ENCODE measurements at places on chromosomes 3 and 15.

DNA sequence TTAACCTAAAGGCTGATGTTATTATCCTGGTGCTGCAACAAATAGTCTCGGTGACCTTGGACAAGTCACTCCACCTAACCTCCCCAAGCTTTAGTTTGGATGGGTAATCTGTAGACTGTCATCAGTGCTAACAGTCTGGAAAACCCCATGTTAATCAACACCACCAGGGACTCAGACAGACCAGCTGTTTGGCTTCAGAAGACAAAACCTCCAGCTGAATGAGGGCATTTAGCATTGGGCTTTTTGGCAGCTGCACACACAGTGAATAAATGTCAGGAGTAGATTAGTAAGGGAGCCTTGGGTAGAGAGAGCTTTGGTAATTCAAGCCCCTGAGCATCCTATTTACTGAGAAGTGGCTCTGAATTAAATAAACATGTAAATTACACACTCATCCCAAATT is 24.9 kb upstream of the C3orf80 start:
- DNase-seq: no peak

DNA sequence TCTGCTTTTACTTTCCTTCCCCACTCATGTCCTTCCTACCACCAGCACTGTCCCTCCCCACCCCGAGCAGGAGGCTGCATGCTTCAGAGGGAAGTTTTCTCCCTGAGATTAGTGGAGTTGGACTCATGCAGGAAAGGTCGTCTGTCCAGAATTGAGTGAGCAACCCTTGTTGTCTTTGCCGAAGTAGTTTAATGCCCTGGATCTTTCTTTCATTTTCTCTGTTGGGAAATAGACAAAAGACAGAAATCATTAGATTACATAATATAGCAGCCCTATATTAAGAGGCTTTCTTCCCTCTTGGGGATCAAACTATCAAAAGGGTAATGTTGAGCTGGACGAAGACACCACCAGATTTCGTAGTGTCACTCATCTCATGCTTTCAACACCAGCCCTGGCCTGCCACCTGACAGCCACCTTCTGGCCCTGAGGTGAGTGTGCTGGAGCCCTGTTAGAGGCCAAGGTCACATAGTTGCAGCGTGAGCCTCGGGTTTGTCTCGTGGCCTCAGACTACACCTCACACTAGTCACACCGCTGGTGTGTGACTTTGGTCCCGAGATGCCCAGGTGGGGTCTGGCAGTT is 231.0 kb downstream of the ITPR1 start:
- DNase-seq: no peak

DNA sequence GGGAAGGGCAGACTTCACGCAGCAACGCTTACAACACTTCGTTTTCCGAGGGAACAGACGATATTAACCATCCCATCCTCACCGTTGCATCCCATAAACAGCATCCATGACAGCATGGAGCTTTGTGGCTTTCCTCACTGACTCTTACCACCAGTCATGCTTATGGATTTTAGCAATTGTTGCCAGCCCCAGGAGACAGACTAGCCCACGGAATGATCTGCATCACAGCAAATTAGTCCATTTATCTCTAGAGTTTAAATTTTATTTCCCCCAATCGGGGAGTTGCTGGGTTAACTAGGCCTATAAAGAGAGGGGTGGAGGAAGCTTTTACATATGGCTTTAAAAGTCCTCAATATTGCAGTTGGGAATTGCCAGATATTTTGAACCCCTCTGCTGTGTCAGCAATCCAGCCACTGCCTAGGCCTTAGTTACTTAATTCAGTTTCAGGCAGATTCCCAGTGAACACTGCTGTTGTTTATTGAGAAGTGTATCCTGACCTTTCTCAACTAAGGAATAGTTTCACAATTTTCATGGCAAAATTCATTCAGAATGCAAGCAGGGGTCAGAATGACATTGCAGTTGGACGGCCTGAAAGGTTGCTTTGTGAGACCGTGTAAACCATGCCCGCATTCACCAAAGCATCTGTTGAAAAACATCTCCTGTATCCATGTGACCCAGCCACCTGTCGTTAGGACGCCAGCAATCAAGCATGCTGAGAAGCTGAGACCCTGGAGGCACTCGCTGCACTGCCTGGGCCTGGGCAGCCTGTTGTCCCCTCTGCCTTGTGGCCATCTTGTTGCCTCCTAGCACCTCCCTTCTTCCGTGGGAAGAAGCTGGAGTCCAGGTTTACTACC is 397.4 kb upstream of the TPM1 start:
- no peak for DNase-seq

DNA sequence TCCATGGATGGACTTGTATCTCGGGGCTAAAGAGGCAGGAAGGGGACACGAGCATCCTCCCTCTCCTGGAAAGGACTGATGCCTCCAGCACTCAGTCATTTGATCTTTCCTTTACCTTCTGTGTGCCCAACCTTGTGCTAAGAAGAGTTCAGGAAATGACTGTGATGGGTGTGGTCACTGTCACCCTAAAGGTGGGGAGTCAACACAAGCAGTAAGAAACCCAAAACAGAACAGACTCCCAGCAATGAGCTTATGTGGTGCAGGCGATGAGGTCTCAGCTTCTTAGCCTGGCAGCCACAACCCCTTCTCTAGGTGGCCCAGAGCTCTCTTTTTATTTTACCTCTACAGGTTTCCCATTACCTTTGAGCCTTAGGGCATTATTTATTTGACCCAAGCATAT is 3.8 kb downstream of the MPI start:
- no peak for DNase-seq

GRCh38 chr3:131007782-131008181 is 18.8 kb downstream of the ASTE1 start:
- no peak for DNase-seq
